ENCODE measurements at places on chromosomes 3 and 15.

DNA sequence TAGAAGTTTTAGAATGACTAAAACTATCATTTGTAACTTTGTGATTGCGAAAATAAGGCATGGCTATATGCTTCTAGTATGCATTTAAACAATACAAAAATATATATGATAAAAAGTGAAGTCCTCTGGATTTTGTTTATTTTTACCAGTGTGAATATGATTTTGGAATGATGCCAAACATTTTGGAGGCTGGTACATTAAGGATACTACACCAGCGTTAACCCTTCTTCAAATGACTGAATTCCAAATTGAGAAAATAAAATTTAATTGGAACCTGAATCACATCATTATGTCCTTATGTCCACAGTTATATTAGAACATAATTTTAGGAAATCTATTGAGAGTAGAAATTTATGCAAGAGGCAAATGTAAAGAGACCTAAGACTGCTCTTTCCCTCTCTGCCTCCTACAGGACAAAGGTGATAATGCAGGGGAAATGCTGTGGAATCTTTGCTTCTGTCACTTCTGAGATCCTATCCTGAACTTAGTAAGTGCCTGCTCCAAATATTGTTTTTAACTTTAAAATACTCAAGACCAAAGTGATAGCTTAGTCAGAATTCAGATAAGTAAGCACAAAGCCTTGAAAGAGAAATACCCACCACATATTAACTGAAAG lies 121.1 kb upstream of the NANOGP8 start:
- no peak for DNase-seq

DNA sequence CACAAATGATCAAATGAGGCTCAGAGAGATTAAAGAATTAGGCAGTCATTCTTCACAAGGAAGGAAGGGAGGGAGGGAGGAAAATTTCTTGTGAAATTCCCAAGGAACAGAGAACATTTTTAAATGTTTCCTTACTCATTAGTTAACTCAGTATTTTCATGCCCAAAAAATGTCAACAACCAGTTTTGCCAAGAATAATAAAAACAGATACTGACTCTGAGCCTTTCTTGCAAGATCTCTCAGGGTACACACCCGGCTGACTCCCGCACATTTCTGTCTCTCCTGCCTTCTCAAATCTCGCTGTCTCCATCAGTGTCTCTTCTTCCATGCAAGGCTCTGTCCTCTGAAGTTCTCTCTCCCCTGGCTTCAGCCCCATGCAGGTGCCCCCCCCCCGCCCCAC lies 265.9 kb downstream of the TJP1 start:
- no peak for DNase-seq

DNA sequence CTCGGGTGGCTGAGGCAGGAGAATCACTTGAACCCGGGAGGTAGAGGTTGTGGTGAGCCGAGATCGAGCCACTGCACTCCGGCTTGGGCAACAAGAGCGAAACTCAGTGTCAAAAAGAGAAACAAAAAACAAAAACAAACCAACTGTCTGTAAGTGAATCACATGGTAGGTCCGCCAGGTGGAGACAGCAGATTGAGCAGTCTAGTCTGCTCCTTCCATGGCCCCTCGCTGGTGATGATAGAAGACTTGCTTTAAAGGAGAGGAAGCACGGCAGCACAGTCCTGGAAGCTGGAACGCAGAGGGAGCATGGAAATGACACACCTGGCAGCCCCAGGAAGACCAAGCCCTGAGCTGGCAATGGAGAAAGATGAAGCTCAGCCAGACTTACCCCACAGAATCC lies 31.4 kb upstream of the MGLL start:
- peak; percentile 14 for DNase-seq

- no peak for DNase-seq
Observed at GRCh38 chr3:100003609-100004503, 110.4 kb downstream of the FILIP1L start.

GRCh38 chr3:113753376-113753985 lies 6.6 kb downstream of the ATP6V1A start:
- no peak for DNase-seq

- DNase-seq = no peak
Observed at GRCh38 chr15:83430441-83430840, 16.7 kb upstream of the SH3GL3 start.

- no peak for DNase-seq
Observed at GRCh38 chr3:127053026-127053425, 70.1 kb downstream of the PLXNA1 start.

GRCh38 chr3:61601831-61602230 lies 40.5 kb downstream of the PTPRG start:
- no peak for DNase-seq

DNA sequence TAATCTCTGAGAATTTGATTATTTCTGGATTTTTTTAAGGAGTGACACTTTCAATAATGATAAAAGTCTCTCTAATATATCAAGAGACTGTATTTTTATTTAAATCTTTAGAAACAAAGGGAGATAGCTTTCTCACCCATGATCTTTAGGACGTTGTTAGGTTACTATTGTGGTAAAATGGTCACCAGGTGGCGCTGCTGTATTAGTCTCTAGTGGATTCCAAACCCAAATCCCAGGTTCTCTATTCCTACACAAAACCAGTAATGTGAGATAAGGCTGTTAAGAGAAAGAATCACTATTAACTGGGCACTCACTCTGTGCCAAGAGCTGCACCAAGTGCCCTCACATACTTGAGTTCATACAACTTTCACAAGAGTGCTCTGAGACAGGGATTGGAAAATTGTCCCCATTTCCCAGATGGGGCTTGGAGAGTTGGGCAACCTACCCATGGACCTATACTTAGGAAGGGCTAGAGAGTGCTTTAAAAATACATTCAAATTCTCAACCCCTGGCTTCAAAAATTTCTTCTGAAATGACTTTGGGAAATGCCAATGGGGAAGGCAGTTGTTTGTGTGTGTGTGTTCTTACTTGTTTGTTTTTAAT lies 593.4 kb upstream of the TGFBR2 start:
- peak; percentile 8 for DNase-seq

DNA sequence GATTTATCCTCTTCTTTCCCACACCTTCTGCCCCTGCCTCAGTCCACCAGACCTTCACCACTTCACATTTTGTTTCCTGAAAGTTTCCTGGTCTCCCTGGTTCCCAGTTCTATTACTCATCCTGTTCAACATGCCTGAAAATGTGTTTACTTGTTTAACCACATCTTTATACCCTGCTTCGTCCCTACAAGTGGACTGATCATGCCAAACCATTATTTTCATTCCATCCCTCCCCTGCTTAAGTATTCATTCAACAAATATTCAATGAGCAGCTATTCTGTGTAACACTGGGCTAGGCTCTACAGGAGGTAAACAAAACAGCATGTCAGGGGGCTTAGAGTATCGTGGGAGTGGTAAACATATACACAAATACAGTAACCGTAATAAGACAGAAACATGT lies 5.5 kb downstream of the MYO5A start:
- DNase-seq = no peak
